ENCODE measurements at places on chromosomes 12 and 14. TPM values are rescaled to one million over a fixed set of nuclear protein-coding genes. Genes with fewer than 3 reads are reported as not detected.

OVCH1 gene
- 0.29 TPM for total RNA-seq

GRCh38 chr14:58793131-58793740 lies 155.5 kb downstream of the DACT1 start:
- no peak for DNase-seq

DNA sequence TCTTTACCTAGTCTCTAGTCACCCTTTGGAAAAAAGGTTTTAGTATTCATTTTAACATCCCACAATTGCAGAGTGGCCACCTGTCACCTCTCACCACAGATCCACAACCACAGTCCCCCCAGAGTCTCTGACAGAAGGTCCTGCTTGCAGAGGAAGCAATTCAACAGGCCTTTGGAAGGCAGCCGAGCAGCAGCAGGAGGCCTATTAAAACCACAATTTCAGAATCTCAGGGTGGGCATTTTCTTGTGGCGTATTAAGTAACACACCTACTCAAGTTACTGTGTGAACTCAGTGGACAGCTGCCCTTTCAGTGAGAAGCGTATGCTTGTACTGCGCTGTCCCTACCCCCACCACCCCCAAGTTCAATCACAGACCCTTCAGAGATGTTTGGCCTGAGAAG lies 234.0 kb upstream of the HMGA2 start:
- no peak for DNase-seq

- DNase-seq, result no peak
Observed at GRCh38 chr14:70721542-70721941, 79.8 kb downstream of the TTC9 start.

DNA sequence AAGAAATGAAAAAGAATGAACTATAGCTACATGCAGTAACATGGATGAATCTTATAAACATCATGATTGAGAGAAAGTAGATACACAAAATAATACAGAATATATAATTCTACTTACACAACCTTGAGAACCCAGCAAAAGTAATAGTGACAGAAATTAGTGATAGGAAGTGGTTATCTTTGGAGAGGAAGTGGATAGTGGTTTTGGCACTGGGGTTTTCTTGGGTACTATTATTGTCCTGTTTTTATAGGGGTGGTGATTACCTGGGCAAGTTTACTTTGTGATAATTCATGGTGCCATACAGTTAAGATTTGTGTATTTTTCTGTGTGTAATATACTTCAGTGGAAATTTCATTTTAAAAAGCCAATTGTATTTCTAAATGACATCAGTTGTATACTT lies 352.7 kb downstream of the AEBP2 start:
- DNase-seq, result no peak

SRRM4 gene
- 0.21 TPM for total RNA-seq

DNA sequence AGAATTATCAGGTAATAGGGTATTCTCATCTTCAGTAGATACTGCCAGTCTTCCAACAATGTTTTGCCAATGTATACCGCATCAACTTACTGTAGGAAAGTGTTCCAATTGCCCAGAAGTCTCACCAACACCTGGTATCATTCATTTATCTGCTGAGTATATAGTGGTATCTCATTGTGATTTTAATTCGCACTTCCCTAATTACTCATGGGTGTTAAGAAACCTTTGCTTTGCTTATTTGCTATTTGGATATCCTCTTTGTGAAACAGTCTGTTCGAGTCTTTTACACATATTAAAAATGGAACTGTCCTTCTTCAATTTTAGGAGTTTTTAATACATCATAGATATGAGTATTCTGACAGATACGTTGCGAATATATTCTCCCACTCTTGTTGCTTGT lies 6.1 kb downstream of the TM7SF3 start:
- no peak for DNase-seq

DNA sequence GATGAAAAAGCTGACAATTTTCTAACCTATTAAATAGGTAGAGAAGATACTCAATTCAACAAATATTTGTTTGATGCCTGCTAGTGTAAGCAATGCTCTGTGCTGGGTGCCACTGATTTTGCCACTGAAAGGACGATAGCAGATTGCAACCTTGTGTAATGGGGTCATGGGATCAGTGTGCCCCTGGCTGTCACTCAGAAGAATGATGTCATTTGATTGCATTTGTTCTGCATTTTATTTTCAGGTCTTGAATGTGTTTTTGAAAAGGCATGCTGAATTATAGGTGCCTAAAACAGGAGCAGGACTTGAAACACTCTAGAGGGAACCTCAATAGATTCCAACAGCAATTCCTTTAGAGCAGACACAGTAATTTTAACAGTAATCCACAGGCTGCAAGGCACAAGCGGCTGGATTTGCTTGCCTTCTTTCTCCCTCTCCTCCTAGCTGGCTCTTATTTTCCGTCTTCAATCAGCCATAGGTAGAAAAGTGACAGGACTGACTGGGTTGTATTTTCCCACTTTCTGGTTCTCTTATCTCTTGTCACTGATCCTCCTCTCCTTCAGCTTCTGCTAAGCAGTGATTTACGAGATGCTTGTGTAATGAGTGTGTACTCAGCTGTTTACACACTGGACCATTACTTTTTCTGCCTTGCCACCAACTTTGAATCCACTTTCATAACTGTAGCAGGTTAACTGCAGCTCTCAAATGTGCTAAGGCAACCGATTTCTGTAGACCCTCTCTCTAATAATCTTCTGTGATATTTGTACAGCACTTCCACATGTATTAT lies 4.1 kb downstream of the PLXNC1 start:
- no peak for DNase-seq

RPL10L gene
- total RNA-seq, result not detected

DNA sequence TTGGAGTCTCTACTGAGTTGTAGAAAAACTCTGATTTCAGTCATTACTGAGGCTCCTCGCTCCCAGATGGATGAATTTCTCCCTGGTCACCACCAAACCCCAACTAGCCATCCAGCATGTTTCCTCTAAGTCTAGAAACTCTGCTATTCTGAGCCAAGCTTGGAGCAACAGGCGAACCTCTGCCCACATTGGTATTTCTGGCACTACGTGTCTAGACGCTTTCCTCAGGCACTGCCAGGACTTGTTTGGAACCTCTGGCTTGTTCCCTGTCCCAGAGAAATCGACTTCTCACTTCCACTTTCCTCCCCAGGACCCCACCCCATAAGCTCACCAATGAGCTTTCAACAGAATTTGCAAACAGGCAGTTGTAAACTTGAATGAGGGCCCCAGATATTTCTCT lies 27.6 kb downstream of the WSCD2 start:
- no peak for DNase-seq

TAS2R46 gene
- total RNA-seq, result 0.50 TPM

DNA sequence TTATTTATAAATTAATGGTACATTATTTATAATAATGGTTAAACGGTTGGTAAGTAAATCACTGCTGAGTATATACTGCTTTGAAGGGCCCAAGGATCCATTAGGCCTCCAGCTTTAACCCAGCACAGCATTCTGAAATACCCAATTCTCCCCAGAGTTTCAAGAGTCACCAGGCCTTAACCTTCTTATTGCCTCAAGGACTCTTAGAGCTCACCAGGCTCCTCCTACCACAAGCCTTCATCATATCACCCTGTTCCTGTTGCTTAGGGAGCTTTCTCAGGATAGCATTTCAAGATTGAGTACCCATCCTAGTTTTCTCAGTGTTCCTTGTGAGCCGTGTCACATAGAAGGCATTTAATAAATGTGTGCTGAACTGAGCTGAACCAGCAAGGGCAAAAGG lies 242.5 kb downstream of the FBXL14 start:
- DNase-seq, result no peak

Data from left cardiac atrium (tissue), 4 donors.